Inflammatory macrophage (primary cell): ENCODE measurements at places on chromosomes 7 and 10.
A peak's percentile ranks its signal among the peaks of the same experiment; 100 is the strongest.

DNA sequence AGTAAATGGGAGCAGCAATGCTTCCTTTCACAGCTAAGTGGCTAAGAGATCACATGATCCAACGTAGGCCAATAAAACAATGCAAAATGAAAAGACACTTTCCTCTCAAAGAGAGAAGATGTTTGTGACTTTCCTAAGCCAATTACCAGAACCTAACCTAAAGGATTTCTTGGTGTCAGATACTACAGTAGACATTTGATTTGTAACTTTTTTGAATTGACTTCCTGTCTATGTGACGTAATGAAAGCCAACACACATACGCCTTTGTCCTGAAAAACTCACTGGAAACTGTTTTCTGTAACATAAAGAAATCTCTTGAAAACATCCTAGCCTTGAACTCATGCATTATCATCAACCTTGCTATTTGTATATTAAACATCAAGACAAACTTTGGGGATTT lies 417.1 kb downstream of the GPAM start:
- DNase-seq, result no peak

DNA sequence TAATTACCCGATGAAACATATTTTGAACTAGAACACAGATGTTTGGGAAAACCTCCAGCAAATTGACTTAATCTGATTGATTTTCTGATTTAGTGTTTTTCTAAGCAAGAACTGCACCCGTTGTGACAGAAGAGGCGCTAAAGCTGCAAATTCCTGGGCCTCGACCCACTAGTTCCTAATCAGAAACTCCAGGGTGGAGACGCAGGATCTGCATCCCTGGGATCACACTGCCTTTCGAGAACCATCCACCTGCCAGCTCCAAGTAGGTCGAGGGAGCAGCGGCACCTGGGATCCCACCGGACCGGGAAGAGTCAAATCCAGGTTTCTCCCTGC lies 136.8 kb upstream of the CDCA7L start:
- DNase-seq, result no peak

DNA sequence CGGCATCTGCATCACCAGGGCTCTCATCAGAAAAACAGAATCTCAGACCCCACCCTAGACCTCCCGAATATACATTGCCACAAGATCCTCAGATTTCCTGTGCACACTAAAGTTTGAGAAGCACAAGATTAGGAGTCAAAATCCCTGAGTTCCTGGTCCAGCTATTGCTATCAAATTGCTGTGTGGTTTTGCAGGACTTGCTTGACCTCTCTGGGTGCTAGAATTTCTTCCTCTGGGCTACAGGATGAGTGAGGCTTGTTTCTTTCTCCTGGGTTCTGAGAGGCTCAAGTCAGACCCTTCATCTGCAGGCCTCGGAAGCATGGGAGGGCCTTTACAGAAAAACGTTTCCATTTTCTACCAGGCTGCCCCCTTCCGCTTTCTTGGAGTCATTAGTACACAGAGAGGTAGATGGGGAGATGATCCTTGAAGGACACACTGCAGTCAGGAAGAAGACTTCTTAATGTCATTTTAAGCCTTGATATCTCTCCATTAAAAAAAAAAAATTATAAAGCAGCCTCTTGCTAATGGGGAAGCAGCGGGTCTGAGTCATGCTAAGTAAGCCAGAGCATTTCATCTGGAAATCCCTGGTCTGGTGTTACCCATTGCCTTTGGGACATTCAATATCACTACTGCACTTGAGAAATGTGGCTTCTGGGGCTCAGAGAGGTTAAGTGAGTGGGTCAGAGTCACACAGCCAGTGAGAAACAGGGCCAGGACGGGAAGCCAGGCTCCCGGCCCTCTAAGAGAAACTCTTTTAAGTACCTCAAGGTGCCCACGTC lies 173.5 kb downstream of the KCNMA1 start:
- peak; percentile 53 for DNase-seq

DNA sequence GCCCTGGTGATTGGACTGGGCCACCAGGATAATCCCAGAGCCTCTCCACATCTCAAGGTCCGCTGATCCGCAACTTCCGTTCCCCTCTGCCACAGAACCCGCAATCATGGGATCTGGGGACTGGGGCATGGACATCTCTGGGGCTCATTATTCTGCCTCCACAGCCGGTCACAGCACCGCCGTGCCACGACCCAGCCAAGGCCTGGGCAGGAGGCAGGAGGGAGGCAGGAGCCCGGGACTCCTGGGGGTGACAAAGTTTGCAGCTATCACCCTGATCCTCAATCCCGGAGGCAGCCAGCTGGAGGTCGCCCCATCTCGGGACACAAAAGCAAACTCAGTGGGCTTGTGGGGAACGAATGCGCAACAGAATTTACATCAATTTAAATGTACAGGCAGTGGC lies 42.9 kb upstream of the TNRC18 start:
- DNase-seq, result no peak

GRCh38 chr10:103550229-103550628 lies 56.7 kb downstream of the NEURL1 start:
- no peak for DNase-seq

- DNase-seq, result no peak
Measured at GRCh38 chr10:111186358-111186757, 109.5 kb downstream of the ADRA2A start.

DNA sequence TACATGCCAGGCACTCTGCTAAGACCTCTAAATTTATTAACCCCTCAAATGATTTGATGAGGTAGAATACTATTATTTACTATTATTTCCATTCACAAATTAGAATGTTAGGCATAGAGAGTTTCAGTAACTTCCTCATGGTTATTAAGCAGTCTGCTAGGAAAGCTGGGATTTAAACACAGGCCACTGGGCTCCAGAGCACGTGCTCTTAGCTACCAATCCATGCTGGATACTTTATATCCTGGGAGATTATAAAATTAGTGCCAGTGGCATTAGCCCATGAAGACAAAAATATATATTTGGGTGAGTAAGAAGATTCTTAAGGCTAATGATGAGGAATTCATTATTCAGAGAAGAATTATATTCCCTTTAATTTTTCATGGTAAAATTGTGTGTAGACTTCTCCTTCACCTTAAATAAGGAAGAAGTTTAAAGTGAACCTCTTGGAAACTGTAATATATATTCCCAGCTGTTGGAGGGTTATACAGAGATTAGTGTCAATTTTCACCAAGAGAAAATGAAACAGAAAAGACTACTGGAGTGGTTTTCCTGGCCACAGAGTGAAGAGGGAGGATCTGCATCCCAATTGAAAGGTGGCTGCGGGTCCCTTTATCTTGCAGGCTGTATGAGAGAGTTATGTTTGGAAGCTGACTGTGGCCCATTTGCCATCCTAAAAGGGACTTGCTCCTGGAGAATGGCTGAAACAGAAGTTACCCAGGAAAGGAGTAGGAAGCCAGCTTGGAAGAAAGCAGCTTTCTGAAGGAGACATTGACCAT lies 334.3 kb upstream of the TEX47 start:
- no peak for DNase-seq

- DNase-seq, result no peak
Measured at GRCh38 chr10:29522061-29522855, 112.5 kb downstream of the SVIL start.

GRCh38 chr10:18264466-18265050 lies 124.3 kb downstream of the CACNB2 start:
- no peak for DNase-seq

DNA sequence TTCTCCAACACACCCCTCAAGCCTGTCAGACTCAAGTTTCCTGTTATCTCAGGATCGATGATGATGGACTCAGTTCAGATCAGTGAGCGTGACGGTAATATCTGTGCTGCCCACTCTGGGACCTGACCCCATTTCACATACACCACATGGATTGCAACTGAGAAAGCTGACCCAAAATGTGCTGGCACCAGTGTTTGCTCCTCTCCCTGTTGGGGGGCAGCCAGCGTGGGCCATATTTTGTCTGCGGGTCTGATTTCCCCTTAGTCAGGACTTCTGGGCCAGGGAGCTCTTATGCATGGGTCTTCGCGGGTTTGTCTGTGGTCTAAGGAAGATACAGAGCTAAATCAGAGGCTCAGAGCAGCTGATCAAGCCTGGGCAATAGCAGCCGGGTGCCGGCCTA lies 42.6 kb upstream of the TRIM8 start:
- DNase-seq, result no peak

DNA sequence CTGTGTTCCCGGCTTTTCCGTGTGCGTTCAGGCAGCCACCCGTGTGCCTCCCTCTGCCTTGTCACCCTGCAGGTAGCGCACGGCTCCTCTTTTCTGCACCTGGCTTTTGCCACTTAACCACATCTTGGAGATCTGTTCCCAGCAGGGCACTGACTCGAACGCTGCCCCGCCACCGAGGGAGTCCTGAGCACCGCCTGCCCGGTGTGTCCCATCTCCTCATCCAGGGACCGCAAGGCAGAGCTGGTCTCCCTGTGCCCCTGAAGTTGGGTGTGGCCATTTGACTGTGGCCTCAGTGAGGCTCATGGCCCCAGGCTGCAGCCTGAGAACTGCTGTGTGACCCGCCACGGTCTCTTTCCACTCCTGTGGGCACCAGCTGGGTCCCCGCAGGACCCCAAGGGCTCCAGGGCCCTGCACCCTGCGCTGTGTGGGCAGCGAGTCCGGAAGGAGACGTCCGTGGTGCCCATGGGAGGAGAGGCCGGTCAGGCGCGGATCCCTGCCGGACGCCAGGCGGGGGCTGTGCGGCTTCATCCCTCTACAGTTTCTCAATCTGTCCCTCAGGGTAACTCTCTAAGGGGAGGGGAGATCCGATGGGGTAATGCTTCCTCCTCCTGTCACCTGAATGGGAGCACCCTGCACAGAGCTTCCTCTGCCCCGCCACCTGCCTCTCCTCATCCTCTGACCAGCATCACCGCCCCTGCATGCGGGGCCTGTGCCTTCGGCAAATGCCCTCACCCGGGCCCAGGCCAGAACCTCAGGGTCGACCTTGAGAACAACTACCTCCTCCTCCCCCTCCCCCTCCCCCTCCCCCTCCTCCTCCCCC lies 1.8 kb upstream of the INTS1 start:
- DNase-seq, result peak; percentile 74

- no peak for DNase-seq
Measured at GRCh38 chr7:121954803-121955202, 81.8 kb downstream of the PTPRZ1 start.

GRCh38 chr7:134548877-134549276 lies at the start of gene AKR1B15:
Gene AKR1B15, plus strand, starts transcription at chr7:134549110. Its CDS starts 15,510 bp downstream, at chr7:134564620.
- DNase-seq, result no peak

DNA sequence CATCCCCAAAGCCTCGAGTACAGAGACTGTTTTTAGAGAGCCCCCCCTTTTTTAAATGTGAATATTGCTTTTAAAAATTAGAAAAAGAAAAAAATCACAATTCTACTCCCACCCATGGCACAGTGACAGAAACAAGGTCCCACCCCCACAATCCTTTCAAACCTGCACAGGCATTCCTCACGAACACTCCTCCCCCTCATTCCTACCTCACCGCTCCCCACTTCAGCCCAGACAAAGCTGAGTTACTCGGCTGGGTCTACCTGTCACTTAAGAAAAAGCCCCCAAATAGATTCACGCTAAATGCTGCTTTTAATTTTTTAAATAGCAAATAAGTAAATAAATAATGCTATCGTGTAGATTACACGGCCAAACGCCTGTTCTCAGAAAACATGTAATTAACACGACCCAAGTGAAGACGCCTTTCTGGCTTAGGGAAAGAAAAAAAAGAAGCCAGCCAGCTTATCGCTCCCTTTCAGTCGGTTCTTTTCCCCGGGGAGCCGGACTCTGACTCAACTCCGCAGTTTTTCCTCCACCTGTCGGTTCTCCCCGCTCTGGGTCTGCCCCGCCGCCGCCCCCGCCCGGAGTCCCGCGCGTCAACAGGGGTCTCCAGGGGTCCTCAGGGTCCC lies 739 bp downstream of the MPP7 start:
- DNase-seq, result no peak

DNA sequence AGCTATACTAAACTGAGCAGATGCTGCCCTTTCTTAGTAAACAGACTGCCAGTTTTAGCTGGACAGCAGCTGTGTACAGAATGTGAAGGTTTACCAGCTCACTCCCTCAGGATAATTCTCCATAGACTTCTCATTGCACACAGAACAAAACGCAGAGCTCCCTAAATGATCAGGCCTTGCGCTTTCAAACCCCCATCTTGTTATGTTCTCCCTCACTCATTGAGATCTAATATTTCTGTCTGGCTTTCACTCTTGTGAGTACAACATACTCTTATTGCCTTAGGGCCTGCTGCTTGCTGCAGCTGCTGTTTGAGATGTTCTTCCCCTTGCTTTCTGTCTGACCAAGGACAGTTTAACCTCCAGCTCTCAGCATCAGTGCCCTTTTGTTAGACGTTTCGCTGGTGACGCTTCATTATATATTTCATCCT lies 17.3 kb downstream of the VWDE start:
- DNase-seq, result no peak

- no peak for DNase-seq
Measured at GRCh38 chr7:34163956-34164355, 258.6 kb downstream of the BMPER start.

GRCh38 chr10:5945561-5946418 lies 31.6 kb downstream of the IL15RA start:
- peak; percentile 70 for DNase-seq

DNA sequence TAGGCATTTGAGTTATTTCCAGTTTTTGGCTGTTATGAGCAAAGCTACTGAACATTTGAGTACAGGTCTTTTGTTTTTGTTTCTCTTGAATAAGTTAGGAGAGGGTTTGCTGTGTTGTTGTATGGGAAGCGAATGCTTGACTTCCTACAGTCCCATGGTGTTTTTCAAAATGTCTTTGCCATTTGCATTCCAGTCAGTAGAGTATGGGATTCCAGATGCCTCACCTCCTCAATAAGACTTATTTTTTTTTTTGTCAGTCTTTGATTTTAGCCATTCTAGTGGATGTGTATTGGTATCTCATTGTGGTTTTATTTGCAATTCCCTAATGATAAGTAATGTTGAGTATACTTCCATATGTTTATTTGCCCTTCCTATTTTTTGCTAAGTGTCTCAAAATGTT lies 19.4 kb downstream of the CDK13 start:
- DNase-seq, result no peak

GRCh38 chr7:134301592-134301991 lies 15.1 kb downstream of the SLC35B4 start:
- DNase-seq, result no peak

- DNase-seq, result peak; percentile 57
Measured at GRCh38 chr10:31619531-31620061, 300.6 kb downstream of the ZEB1 start.

- no peak for DNase-seq
Measured at GRCh38 chr10:1546431-1547110, 190.8 kb downstream of the ADARB2 start.

- DNase-seq, result no peak
Measured at GRCh38 chr10:30531751-30532530, 97.6 kb downstream of the LYZL2 start.

DNA sequence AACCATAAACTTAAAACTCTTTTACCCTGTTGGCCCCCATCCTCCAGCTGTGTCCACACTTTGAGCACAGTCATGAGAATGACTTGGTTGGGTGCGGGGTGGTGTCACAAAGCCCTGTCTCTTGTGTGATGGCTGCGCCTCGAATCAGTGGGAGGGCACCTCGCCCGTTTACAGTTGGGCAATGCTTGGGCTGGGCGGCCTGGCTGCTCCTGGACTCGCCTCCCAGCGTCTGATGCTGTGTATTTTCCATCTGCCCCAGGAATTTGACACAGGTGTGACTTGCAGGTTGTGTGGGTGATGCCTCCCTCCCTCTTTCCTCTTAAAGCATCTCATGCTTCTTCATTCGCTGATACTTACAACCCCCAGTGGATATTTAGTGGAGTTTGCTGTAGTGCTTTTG lies 33.7 kb downstream of the CHST12 start:
- no peak for DNase-seq
